ENCODE measurements at places on chromosomes 3 and 15.

DNA sequence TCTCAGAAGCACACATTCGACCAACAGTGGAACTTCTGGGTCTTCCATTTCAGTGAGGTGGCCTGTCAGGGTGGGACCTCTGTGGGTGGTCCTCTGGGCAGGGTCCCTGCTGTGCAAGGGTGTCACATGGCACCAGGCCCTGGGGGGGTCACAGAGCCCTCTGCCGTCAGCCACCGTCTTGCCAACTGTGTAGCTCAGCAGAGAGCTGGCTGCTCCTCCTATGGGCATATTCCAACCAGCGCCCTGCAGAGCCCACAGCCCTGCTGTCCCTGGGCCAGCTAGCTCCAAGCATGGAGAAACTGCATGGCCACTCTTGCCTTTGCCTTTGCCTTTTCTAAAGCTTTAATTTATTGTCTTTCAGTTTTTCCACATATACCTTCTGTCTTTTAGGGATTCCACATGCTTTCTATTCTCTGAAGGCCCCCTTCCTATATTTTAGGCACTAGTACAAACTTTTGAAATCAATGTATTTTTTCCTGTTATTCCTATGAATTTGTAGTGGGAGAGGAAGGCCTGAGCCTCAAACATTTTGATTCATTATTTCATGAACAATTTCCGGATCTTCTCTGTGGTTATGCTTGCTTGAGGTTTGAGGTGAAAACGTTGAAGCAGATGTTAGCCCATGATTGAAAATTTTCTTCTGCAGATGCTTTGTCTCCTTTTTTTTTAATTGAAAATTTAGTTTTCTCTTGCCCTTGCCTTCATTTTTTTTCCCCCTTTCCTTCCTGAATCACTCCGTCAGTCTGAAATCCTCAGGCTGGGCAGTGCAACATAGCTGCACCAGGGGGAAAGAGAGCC lies 11.7 kb downstream of the IQCF1 start:
- no peak for DNase-seq

DNA sequence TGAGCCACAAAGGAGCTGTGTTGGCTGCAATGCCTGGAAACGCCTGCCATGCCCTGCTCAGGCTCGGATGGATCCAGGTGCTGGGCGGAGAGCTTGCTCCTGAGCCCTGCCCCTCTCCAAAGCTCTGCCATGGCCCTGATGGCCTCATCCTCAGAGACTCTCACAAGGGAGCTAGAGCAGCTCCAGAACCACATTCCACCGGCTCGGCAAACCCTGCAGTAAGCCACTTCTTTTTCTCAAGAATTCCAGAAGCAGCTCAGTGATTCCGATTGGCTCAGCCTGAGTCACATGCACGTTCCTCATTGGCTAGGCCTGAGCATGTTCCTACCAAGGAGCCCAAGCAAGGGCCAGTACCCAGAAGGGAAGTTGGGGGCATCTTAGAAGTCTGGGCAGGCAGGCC lies 24.8 kb downstream of the TPRA1 start:
- DNase-seq = no peak

DNA sequence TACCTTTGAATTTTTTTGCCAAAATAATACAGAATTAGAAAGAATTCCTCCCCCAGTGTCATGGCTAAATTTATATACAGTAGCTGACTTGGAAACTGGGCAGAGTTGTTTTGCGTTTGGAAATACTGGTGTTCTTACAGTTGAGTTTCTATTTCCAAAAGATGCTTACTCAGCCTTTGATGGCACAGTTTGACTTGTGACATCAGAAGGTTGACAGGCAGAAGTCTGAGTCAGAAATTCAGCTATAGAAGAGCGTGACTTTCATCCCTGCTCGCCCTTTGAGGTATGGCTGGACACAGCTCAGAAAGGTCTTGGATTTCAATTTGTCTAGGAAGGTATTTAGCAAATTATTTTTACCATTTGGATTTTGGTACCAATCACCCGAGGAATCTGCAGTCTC lies 175.8 kb downstream of the VGLL4 start:
- no peak for DNase-seq

DNA sequence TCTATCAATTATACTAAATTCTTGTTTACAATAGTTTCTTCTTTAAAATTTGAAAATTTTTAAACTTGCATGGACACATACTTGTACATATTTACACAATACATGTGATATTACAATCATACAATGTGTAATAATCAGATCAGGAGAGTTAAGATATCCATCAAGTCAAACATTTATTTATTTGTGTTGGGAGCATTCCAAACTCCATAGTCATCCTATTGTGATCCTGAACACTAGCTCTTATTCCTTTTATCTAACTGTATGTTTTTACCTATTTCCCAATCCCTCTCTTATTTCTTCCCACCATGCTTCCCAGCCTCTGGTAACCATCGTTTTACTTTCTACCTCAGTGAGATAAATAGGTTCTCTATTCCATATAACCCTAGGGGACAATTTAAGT lies 1219.2 kb downstream of the ZPLD1 start:
- DNase-seq = no peak

DNA sequence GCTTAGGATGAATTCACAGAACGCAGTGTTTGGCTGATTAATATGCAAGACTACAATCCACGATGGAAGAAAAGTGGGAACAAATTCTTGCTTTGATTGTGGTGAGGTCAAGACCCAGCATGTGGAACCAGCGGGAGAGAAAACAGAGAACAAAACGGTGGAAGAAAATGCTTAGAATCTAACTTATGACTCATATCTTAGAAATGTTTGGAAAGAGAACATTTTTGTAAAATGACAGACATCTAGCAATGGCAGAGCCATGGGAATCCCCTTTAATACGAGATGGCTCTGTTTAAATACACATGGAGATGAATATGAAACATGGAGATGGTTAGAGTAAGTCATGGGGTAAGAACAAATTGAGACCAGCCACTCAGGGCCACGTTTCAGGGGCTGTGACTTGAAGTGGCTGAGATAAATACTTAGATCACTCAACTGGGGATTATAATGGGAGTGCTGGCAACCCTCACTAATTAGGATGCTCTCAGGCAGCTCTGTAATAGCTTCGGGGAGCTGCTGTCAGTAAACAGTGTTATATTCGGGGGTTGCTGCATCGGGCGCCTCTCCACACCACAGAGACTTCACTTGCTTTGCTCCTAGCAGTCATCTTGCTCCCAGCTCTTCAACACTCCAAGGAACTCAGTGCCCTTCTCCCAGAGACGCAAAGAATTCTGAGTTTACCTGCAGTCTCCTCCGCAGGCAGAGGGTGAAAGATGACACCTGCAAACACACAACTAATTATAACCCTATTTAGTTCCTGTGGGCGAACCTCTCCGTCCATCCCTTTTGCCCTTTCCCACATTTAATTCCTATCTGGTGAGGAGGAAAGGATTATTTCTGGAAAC lies 68.0 kb upstream of the ONECUT1 start:
- no peak for DNase-seq

DNA sequence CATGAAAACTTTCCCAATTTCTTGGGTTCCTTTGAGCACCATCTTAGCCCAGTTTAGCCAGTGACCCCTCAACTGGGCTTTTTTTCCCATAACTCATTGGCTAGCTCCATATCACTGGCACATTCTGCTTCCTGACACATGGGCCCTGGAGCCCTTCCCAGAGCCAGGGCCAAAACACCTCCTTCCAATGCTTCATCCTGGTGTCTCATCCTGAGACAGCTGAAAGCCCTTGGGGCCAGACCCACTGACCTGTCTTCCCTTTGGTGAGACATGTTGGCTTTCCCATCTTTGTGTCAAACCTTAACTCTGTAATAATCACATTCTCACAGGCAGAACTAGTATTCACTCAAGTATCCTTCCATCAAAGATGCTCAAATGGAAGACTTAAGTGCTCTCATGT lies 82.6 kb upstream of the SMAD3 start:
- DNase-seq = no peak

GRCh38 chr3:43997316-43997715 lies 244.4 kb upstream of the TOPAZ1 start:
- DNase-seq = no peak

- no peak for DNase-seq
Measured at GRCh38 chr3:45082142-45082538, 56.0 kb downstream of the CLEC3B start.

DNA sequence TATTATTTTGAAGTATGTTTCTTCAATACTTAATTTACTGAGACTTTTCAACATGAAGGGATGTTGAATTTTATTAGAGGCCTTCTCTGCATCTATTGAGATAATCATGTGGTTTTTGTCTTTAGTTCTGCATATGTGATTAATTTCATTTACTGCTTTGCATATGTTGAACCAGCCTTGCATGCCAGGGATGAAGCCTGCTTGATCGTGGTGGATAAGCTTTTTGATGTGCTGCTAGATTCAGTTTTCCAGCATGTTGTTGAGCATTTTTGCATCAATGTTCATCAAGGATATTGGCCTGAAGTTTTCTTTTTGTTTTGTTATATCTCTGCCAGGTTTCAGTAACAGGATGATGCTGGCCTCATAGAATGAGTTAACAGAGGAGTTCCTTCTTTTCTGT lies 134.4 kb downstream of the RSRC1 start:
- no peak for DNase-seq

DNA sequence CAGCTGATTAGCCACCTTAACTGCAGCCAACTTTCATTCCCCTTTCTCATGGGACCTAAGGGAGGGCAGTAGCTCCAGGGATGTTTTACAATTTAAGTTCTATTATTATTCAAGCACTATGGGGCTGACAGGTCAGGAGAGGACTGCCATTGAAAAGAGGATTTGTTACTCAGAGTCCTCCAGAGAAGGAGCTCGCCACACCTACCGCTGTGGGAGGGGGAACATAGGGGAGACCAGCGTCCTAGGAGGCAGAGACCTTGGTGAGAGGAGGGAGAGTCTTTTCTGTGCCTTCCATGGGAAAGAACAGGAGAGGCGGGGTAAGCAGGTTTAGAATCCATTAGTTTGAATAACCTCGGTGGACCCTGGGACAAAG lies 14.4 kb downstream of the ATP10A start:
- no peak for DNase-seq

GRCh38 chr15:67066041-67066958 lies 898 bp downstream of the SMAD3 start:
- no peak for DNase-seq

- DNase-seq = no peak
Measured at GRCh38 chr3:50340448-50341329, at the start of gene RASSF1. TSS of gene RASSF1 (minus strand) at chr3:50340836. CDS start at chr3:50340805, 31 bp downstream.

GRCh38 chr3:184540777-184541681 lies 20.6 kb upstream of the EPHB3 start:
- DNase-seq = peak; percentile 15

DNA sequence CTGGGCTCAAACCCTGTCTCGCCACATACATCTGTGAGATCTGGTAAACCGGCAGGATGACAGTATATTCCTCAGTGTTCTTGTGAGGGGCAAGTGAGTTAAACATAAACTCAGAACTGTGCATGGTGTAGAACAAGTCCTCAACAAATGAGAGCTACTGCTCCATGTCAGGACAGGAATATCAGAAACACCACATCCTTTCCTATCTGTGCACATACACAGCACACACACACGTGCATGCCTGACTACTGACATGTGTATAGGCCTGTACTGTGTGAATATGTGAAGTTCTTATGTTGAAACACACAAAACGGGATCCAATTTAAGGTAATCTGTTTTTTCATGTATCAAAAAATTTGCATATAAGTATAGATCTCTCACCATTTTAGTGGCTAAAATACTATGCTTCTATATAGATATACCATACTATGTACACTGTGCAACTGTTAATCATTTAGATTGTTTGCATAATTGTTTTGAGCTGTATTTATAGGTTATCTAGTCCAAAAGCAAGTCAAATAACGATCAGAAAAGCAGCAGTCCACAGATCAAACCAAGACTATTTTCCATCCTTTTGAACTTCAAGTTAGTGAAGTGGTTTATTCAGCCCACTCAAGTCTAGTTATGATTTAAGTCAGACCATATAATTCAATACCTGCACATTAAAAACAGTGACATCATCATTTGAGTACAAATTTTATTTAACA lies 44.8 kb downstream of the CCR4 start:
- no peak for DNase-seq

- no peak for DNase-seq
Measured at GRCh38 chr3:49721896-49722781, 1.6 kb downstream of the GMPPB start.

- no peak for DNase-seq
Measured at GRCh38 chr3:117443014-117443413, 733.4 kb downstream of the TUSC7 start.

DNA sequence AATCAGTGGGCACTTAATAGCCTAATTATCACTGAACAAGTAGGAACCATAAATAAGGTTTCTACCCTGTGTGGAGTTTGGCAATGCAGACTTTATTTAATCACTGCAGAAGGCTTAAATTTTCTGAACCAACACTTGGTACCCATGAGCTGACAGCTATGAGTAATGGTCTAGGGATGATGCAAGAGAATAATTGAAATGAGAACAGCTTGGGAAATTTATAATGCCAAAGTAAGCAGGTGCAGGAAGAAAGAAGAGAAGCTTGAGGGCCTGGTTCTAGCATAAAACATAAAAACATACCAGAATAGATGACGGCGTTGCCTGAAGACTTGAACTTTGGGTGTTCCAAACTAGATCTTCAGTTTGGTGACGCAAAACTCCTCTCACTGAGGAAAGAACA lies 67.0 kb downstream of the IMPG2 start:
- no peak for DNase-seq

DNA sequence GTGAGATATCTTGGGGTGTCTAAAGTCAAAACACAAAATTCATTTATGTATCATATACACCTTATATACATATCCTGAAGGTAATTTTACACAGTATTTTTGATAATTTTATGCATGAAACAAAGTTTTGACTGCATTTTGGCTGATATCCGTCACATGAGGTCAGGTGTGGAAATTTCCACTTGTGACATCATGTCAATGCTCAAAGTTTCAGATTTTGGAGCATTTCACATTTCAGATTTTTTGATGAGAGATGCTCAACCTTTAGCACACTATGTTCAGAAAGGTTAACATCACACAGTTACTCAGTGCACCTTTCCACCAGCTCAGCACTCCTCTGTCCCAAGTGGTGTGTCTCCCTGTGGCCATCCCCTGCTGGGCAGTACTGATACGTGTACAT lies 37.7 kb upstream of the CPB1 start:
- DNase-seq = no peak

DNA sequence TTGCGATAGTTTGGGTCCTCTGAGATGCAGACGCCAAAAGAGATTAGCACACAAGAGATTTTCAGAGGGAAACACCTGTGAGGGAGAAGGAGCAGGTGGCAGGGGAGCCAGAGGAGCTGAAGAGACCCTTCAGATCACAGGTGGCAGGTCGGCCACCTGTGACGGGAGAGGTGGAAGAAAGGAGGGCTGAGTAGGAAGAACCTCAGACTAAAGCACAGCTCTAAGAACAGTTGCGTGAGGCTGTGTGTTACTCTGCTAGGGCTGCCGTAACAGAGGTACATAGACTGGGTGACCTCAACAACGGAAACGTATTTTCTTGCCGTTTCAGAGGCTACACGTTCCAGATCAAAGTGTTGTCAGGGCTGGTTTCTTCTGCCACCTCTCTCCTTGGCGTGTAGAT lies 38.5 kb downstream of the C2CD4A start:
- no peak for DNase-seq

- no peak for DNase-seq
Measured at GRCh38 chr3:73401616-73402279, 223.0 kb downstream of the PDZRN3 start.

All from NCI-H460 (cell line).